Fibroblast of the aortic adventitia (primary cell): ENCODE measurements at places on chromosomes 5 and 9.

DNA sequence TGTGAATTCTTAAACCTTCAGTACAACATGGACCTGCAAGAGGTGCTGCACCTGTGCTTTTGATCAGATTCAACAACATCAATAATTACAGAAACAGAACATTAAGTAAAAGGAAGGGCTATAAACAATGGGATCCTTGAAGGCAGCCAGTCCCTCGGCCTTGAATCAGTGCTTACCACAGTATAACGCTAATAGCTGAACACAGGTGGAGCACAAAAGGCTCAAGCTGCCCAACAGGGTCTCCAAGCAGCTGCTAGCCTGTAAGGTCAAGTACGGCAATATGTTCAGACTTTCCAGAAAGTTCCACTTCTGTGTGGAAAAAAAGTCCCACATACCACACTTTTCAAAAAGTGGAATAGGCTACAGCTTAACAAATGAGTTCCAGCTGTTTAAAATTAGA, 61.9 kb upstream of the ITGA1 start:
- DNase-seq, result no peak

DNA sequence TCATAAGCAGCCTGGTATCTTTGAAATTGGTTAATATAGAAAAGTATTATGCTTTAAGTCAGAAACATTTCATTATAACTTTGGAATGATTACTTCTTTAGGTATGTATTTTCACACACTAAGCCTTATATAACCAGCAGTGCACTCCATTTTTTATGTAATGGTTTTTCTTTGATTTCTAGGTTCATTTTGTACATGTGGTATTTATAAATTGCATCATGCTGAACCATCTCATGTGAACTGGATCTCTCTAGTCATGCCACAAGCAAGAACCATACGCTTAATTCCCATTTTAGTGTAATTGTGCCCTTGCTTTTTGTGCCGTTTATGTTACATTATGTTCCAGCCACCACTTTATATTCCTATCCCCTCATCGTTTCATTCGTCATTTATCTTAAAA, 38.6 kb upstream of the SRP19 start:
- peak; percentile 5 for DNase-seq

DNA sequence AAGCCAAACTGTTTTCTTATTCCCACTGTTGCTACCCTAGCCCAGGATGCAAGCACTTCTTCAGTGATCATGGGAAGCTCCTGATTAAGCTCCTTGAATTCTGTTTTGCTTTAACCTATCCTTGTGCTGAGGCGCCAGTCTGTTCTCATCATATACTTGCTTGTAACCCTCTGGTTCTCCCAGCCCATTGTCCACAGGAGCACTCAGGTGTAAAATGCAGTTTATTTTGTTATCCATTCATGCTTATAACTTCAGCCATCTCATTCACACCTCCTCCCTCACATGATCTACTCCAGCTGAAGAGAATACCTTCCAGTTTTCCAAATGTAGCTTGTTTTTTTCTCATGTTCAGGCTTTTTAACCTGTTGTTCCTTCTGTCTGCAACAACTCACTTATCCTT, 402.1 kb upstream of the BRINP1 start:
- DNase-seq, result no peak

DNA sequence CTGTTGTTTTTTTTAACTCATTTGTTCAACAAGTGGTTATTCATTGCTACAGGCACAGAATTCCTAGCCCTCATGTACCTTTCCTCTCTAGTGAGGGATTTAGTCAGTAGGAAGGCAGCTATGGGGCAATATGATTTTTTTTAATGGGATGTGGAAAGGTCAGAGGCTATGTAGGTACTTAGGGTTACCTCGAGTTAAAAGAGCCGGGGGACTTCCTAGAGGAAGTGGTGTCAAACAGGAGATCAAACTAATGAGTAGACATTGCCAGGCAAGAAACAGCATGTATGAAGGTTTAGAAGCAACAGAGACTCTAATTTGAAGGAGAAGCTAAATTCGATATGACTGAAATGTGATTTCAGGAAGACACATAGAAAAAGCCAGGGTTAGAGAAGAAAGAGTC, 50.7 kb downstream of the ITGA2 start:
- DNase-seq, result no peak

DNA sequence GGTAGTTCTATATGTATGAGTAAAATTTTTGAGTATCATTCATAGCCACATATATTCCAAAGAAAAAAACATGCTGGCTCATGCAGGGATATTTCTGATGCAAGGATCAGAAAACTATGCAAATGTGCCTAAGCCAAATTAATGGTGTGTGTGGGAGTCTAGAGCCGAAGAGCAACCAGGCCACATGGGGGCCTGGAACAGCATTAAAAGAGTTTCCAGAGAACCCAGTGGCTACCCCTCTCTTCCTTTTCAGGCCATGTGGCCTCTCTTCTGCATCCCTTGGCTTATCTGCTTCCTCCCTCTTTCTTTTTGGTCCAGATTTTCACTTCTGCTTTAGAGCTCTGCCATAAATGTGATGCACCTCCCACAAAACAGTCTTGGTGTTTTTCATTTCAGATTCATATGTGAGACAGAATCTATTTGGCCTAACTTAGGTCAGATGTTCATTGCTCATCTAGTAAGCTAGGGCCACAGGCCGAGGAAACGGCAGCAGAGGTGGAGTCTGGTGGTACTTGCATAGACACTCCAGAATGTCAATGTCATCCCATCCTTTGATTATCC, 300.0 kb downstream of the SH3GL2 start:
- no peak for DNase-seq
